Bronchial epithelial cell (primary cell): ENCODE measurements at places on chromosomes 13 and 19. TPM values are rescaled to one million over a fixed set of nuclear protein-coding genes. Genes with fewer than 3 reads are reported as not detected.

MOB3A gene
- total RNA-seq, result 15.8 and 19.5 TPM in 2 replicates

SELENOV gene
- not detected in 2 replicates for total RNA-seq

LILRB2 gene
- total RNA-seq, result not detected in 2 replicates

RB1 gene
- total RNA-seq, result 12.4 and 20.1 TPM in 2 replicates

TMEM59L gene
- 0.13 and 0.79 TPM in 2 replicates for total RNA-seq

LYPD5 gene
- total RNA-seq, result 0.38 and 0.53 TPM in 2 replicates

CEBPG gene
- 124 and 128 TPM in 2 replicates for total RNA-seq

RAB3A gene
- total RNA-seq, result 0.53 and 1.0 TPM in 2 replicates

CCL25 gene
- not detected in 2 replicates for total RNA-seq

TSSK6 gene
- total RNA-seq, result 3.2 and 4.9 TPM in 2 replicates

OLFM4 gene
- not detected in 2 replicates for total RNA-seq

CYP2S1 gene
- total RNA-seq, result 13.3 and 23.4 TPM in 2 replicates

KLK13 gene
- total RNA-seq, result 0.26 and 0.51 TPM in 2 replicates
